ENCODE measurements at places on chromosomes 16 and 17. TPM values are rescaled to one million over a fixed set of nuclear protein-coding genes. Genes with fewer than 3 reads are reported as not detected.
A peak's percentile ranks its signal among the peaks of the same experiment; 100 is the strongest.

- peak; percentile 80 for DNase-seq
These were observed 12.2 kb downstream of the PRKCB start for GRCh38 chr16:23847948-23848347.

- DNase-seq, result no peak
These were observed 16.3 kb downstream of the ADAD2 start for GRCh38 chr16:84207251-84207650.

DNA sequence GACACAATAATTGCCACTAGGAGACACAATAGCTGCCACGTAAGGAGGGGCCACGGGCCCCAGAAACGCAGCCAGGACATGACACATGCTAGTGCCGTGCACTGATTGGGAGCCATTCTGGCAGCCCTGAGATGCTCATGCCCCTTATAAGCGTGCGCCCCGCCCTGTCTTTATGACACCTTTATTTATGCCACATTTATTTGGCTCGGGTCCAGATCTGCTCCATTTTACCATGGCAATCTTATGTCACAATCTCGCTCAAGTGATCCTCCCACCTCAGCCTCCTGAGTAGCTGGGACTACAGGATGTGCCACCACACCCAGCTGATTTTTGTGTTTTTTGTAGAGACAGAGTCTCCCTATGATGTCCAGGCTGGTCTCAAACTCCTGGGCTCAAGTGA, 43.8 kb upstream of the NF1 start:
- no peak for DNase-seq

SRL gene
- not detected for total RNA-seq

DNA sequence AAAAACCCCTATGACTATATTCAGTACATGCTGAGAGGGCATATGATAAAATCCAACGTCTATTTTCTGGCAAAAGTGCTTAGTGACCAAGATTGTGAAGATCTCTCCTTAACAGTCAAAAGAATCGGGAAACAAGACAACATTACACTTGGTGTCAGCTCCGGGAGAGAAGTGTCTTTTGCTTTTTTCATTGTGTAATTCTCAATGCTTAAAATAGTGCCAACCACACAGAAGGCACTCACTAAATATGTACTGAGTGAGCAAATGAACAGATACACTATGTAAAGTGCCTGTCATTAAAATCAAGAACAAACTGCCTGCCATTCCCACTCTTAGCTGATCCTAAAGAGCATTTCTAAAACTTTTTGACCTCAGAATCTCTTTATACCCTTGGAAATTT, 34.1 kb downstream of the VPS53 start:
- no peak for DNase-seq

GRCh38 chr16:47753659-47754058, 292.5 kb downstream of the PHKB start:
- no peak for DNase-seq

HS3ST4 gene
- total RNA-seq, result not detected

DNA sequence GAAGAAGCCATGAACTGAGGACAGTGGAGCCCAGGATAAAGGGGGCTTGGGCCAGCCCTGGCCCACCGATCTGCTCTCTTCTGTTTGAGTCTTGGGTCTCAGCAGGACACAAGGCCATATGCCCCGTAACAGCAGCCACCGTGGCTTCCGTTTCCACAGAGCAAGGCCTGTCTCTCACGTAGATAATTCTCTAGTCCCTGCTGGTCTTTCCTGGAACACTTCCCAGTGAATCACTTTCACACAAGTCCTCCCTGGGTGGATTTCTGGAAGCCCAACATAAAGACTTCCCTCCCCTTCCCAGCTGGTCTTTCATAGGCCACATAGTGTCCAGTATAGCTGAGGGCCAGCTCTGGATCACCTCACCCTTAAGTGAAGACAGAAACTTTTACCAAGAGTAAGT, 19.9 kb upstream of the C16orf78 start:
- no peak for DNase-seq

CFAP119 gene
- 3.4 TPM for total RNA-seq

CES5A gene
- total RNA-seq, result not detected

GRCh38 chr17:34765291-34765690, 185.9 kb downstream of the TMEM132E start:
- DNase-seq, result no peak

GRCh38 chr17:61647047-61647446, 56.0 kb upstream of the NACA2 start:
- no peak for DNase-seq

IGFBP4 gene
- 0.88 TPM for total RNA-seq

DNA sequence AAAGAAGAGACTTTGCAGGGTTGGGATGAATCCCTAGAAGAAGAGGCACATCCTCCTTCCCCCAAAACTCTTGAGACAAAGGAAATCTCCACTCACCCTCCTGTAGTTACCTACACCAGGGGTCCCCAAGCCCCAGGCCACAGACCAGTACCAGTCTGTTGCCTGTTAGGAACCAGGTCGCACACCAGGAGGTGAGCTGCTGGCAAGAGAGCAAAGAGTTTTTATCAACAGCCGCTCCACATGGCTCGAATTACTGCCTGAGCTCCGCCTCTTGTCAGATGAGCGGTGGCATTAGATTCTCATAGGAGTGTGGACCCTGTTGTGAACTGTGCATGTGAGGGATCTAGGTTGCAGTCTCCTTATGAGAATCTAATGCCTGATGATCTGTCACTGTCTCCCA, 98.9 kb downstream of the CCT6B start:
- no peak for DNase-seq

TBC1D3I gene
- total RNA-seq, result 2.1 TPM

WSCD1 gene
- total RNA-seq, result 2.2 TPM

GRCh38 chr17:83114706-83115105, 35.3 kb downstream of the METRNL start:
- DNase-seq, result no peak

- no peak for DNase-seq
These were observed 22.3 kb upstream of the PECAM1 start for GRCh38 chr17:64412944-64413381.

- peak; percentile 80 for DNase-seq
These were observed 2.0 kb downstream of the PPP1R9B start for GRCh38 chr17:50148226-50149090.

CCL5 gene
- total RNA-seq, result 97.5 TPM

RNF43 gene
- 1.3 TPM for total RNA-seq

CCL1 gene
- total RNA-seq, result 4.8 TPM

TNFSF12 gene
- 69.3 TPM for total RNA-seq

- DNase-seq, result no peak
These were observed 584 bp upstream of the STAT5B start for GRCh38 chr17:42276609-42277341.

- DNase-seq, result no peak
These were observed 7.3 kb upstream of the IL34 start for GRCh38 chr16:70638814-70639792.

DNA sequence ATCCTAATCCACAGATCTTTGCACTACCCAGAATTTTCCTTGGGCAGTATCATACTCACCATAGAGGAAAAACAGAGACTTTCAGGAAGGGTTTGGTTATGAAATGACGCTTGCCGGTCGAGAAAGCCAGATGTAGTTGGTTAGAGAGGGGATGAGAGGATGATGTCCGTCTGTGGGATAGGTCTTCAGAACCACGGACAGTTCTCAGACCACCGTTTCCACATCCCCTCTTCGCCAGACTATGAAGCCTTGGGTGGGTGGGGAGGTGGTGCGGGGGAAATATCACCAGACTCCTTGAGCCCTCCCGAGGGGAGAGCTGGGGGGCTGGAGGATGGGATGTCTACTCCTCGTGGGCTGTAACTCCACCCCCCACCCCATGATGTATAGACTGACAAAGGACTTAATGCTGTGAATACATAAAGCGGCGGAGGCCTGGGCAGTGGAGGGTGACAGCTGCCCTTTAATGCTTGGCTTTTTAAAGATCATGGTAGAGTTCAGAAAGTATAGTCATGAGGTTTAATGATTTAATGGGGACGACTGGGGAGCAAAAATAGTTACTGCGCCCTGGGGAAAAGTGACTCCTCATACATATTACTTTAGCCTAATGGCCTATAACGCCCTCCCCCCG, 96.6 kb downstream of the MRM1 start:
- DNase-seq, result no peak

GAS2L2 gene
- not detected for total RNA-seq

SHMT1 gene
- 24.8 TPM for total RNA-seq

- no peak for DNase-seq
These were observed 74.5 kb upstream of the METRNL start for GRCh38 chr17:83004791-83005380.

GRCh38 chr17:68161644-68162428, 86.0 kb upstream of the AMZ2 start:
- DNase-seq, result no peak

MGAT5B gene
- total RNA-seq, result 0.59 TPM

DNA sequence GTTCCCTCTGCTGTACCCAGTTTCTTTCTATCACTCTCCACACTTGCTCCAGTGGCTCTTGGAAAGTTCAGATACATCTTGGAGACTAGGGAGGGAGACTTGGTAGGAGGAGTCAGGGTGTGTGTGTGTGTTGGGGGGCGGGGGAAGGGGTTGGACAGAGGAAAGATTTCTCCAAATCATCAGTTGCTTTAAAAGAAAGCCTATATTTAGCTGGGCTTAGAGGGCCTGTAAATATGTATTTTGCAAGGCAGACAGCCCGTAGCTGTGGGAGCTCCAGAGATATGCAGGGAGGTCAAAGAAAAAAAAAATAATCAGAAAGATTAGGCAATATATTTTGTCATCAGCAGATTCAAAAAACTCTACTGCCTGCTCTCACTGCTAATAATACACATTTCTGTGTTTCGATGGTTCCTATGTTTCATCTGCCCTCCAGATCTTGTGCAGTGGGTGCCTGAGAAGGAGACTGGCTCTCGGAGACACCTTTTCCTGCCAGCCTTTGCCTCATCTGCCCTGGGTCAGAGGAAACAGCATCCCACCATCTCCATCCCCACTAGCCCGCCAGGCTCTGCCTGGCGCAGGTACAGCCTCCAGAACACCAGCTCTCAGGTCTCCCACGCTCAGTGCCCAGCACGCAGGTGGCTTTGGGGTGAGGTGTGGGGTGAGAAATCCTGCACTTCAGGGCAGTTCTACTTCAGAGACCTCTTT, 4.8 kb upstream of the PPP1R9B start:
- no peak for DNase-seq

DNA sequence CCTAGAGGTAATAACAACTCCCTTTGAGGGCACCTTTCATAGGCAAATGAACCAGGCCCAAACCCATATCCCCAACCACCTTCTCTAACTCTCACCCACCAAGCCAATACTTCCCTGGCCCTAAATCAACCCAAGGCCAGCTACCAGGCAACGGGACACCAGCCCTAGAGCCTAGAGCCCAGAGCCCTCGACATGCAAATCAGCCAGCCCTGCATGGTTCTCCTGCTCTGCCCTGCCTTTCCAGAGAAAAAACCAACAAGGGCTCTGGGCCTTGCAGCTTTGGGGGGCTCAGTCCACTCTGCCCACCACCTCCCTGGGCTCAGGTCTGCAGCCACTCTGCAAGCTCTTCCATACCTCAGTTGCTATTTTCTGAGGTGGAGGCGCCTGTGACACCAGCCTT, 55.0 kb downstream of the PITPNM3 start:
- no peak for DNase-seq

RAD51C gene
- 65.3 TPM for total RNA-seq

PTX4 gene
- 0.39 TPM for total RNA-seq

DNA sequence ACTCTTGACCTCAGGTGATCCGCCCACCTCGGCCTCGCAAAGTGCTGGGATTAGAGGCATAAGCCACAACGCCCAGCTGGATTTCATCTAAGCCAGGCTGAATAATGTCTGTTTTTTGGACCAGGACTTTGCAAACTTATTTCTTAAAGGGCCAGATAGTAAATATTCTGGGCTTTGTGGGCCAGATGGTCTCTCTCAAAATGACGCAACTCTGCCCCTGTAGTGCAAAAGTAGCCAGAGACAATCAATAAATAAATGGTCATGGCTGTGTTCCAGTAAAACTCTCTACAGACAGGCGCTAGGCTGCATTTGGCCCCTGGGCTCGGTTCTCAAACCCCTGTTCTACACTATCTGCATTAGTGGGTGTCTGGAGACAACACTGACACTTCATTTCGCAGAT, 121.9 kb upstream of the CDH13 start:
- no peak for DNase-seq

DNA sequence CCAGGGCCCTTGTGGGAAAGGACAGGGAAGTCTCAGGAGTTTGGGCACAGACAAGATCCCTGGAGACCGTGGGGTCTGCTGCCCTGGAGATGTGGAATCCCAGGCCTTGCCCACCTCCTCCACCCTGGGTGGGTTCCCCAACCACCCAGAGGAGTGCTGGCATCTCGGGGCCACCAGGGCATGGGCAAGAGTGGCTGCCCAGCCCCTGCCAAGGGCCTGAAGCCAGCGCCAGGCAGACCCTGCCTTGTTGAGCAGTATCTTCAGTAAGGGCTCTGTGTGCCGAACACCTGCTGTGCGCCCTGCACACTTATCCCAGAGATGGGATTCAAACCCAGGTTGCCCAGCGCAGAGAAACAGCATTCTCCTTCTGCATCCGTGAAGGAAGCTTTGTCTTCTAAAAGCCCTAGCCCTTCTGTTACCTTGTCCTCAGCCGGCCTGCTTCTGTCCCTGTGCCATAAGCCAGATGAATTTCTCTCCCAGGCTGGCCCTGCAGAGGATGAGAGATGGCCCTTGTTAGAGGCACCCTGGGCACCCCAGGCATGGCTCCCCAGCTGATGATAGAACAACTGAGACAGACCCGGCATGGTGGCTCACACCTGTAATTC, 32.4 kb downstream of the TMEM235 start:
- DNase-seq, result no peak

DNA sequence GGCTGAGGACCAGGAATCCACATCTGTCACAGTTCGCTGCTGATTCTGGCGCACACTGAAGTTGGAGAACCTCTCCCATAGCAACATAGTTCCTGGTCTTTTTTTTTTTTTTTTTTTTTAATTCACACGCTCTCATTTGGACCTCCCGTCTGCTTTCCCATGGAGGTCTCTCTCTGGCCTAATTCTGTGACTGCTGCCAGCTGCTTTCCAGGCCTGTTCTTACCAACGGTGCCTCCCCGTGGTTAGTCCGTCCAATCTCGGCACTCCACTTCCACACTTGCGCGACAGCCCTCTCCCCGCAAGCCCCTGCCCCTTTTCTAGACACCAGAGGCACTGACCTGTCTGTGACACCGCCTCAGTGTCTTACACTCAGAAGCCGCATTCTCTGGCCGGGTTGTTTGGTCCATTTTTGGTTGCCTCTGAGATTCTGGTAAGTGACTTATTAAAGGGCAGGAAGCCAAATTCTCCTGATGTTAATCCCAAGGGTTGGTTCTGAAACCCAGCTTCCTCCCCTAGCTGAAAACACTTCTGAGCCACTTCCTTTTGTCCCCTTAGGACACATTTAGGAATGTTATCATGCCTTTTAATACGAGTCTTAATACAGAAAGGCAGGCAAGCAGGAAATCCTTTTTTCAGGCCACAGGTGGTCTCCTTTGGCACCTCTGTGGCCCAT, 1.1 kb upstream of the AKTIP start:
- DNase-seq, result no peak

DNA sequence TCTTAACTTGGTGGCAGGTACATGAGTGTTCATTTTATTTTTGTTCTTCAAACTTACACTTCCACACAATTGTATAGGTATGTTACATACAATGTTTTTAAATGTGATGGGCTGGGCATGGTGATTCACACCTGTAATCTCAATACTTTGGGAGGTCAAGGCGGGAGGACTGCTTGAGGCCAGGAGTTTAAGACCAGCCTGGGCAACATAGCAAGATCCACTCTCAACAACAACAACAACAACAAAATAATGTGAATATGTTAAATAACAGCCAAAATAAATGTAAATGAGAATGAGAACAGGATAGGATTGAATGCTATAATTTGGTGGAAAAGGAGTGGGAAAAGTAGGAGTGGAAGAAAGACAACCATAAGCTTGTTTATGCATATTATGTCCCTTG, 2.6 kb downstream of the NSMCE1 start:
- no peak for DNase-seq
